Endodermal cell (in vitro differentiated cells): ENCODE measurements at places on chromosomes 3 and 15. TPM values are rescaled to one million over a fixed set of nuclear protein-coding genes. Genes with fewer than 3 reads are reported as not detected.

Gene MORC1
- total RNA-seq = not detected in 3 replicates

Gene C3orf49
- not detected in 2 replicates for total RNA-seq

GRCh38 chr3:177731644-177732268 lies 534.5 kb upstream of the TBL1XR1 start:
- DNase-seq = no peak
- H3K27me3 ChIP-seq = no peaks in the 10 kb centered on the region
- H3K27ac ChIP-seq = no peak overlapping the region
- no peaks in the 10 kb centered on the region for H3K36me3 ChIP-seq
- H3K4me1 ChIP-seq = no peaks in the 10 kb centered on the region

Gene DNAH1
- total RNA-seq = 3.0 and 4.9 TPM in 2 replicates

- H3K27ac ChIP-seq = no peak overlapping the region
- no peak overlapping the region for H3K4me3 ChIP-seq
- peaks cover 42% of the 10 kb centered on the region for H3K27me3 ChIP-seq
- H3K36me3 ChIP-seq = no peaks in the 10 kb centered on the region
- no peaks in the 10 kb centered on the region for H3K4me1 ChIP-seq
Measured at GRCh38 chr3:124048967-124049798, 57.3 kb upstream of the ROPN1 start.

GRCh38 chr3:46293035-46293724 lies 50.9 kb downstream of the CCR3 start:
- no peak overlapping the region for H3K4me3 ChIP-seq
- no peaks in the 10 kb centered on the region for H3K27me3 ChIP-seq
- no peak overlapping the region for H3K27ac ChIP-seq
- H3K36me3 ChIP-seq = no peaks in the 10 kb centered on the region
